Stimulated activated CD8-positive, alpha-beta memory T cell treated with anti-CD3 and anti-CD28 coated beads, Interleukin-4, amount 100 ng/mL, for 4 hours (primary cell): ENCODE measurements at places on chromosomes 11 and 22.

- DNase-seq, result no peak
Observed at GRCh38 chr11:63672936-63673539, 1.9 kb upstream of the ATL3 start.

DNA sequence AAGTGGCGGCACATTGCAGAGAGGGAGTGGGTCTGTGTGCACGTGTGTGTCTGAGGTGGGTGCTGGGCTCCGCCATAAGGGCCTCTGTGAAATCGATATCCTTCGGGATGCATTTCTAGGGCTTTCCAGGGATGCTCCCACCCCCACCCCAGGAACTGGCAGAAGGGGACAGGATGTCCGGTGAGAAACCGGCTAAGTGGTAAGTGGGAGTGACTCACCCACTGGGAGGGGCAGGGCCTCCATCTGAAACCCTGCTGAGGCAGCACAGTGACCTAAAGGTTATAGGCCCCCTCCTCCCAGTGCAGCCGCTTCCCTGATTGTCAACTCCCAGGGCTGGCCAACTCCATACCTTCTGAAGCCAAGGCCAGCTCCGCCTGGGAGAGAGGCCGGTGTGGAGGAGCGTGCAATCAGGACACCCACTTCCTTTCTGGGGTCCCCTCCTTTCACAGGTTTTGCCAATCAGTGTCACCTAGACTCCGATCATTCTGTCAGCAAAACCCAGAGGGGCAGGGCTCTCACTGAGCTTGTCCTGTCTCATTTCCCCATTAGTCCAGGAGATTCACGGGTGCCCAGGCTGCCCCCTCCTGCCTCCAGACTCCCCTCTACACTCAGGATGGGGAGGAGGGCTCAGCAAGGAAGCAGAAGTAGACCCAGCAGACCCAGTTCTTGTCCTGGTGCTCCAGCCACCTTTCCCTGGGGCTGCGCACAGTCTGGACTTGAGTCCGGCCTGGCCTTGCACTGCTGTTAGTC is 44.5 kb downstream of the NECTIN1 start:
- DNase-seq, result no peak

DNA sequence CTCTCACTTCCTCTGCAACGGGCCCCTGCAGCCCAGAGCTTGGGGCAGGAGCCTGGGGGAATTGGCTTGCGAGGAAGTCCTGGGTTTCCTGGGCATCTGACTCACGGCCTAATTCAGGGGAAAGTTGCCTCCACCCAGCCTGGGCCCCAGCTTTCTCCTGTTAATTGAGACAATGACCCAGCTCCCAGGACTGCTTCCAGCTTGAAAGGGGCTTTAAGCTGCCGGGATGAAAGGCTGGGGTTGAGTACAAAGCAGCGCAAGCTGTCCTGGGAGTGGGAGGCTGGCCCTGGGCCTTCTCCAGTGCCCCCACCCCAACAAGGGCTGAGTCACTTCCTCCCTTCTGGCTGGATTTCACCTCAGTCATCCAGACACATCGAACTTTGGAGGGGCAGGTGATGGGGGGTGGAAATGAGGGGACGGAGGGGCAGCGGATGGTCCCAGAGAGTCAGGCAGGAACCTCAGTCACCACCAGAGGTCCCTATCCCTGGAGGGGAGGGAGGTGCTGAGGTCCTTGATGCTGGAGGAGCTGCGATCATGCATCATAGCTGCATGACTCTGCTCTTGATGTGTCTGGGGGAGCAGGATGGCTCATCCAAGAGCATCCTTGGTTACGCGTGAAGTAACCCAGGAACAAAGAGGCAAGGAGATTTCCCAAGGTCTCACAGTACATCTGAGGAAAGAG is 30.1 kb upstream of the OAF start:
- DNase-seq, result no peak

GRCh38 chr22:29702000-29702930 is 17.5 kb upstream of the CABP7 start:
- no peak for DNase-seq

- no peak for DNase-seq
Observed at GRCh38 chr11:35317253-35317652, 102.1 kb downstream of the SLC1A2 start.

DNA sequence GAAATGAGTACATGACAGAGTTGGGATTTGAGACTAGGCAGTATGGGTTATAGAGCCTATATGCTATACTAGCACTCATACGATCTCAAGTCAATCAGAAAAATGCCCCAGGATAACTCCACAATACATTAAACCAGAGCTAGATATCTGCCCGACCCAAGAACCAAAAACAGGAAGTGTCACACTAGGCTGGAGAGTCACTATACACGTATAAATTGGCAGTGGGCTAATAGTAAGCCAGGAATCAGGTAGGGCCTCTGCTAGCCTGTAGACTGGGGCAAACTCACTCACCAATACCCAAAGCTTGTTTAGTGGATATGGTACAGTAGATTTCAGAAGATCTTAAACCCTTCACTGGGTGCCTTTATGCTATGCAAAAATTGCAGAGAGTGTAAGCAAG is 16.2 kb upstream of the EIF4G2 start:
- no peak for DNase-seq

DNA sequence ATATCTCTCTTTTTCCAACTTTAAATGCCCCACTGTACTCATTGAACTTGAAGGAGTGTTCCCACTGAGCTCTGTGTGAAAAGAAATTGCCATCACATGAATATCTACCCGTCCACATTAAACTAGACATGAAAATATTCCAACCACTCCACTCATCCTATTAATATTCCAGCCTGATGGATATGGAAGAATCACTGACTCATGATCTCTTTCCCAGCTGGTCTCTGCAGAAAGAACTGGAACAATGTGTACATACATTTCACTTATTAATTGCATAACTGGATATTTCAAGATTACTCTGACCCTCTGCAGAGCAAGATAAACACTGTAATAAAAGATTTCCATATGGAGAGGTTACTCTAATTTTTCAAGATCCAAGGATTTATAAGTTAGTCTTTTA is 711.1 kb upstream of the LRRC4C start:
- no peak for DNase-seq

- no peak for DNase-seq
Observed at GRCh38 chr11:29256580-29256979, 760.2 kb downstream of the KCNA4 start.

DNA sequence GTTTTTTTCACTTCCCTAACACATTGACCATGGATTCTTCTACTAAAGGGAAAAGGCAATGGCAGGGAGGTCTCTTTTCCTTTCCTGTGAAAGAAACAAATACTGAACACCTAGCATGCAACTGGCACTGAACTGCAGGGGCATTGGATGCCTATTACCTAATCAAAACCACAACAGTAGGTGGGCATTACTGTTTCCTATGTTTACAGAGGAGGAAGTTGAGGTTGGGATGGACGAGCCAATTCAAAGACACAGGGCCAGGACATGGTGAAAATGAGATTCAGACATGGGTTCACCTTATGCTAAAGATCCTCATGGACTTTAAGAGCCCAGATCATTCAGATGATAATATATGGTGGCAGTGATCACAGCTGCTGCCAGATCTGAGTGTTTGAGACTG is 407.0 kb downstream of the MIAT start:
- DNase-seq, result no peak

GRCh38 chr11:15607361-15608036 is 492.8 kb downstream of the INSC start:
- DNase-seq, result no peak

DNA sequence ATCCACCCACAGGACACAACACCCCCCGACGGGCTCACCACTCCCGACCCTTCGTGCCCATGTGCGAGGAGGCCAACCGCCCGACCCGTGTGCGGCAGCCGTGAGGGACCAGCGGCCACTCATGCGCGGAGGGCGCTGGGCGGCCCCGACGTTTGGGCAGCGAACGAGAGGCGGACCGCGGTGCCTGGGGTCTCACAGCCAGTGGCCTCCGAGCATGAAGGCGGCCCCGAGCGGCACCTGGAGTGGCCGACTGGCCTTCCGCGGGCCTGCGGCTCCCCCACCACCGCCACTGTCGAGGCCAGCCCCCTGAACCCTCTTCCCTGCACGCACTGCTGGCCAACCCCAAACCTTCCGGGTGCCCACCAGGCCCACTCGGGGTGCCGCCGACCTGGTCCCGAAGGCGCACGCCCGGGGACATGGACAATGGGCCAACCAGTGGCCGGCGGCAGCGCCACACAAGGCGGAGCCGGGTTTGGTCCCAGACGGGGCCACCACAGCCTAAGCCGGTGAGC is 4274.9 kb upstream of the OR11H1 start:
- no peak for DNase-seq

DNA sequence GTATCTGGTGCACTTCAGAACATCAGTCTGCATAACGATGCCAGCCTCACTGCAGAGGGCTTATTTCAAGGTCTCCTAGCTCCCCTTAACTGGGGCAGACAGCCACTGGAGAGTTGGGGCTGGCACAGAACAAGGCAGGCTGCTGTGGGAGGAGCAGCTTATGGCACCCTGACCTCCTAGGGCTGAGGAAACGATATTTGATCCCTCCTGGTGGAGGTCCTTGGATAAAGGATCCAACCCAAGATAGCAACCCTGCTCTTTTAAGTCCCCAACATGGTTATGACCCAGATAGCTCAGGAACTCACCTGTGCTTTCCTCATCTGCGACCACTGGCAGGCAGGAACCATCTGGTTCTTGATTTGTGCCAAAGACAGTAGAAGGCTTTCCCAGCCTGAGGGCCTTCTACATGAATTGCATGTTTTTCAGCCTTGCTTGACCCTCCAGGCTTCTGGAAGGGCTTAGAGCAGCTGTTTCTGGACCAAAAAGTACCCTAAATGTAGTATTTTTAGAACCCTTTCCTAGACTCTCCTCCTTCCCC is 2.8 kb downstream of the TMEM109 start:
- no peak for DNase-seq

- DNase-seq, result no peak
Observed at GRCh38 chr11:33317662-33318061, 60.5 kb downstream of the HIPK3 start.

- DNase-seq, result no peak
Observed at GRCh38 chr11:130622141-130622542, 173.7 kb downstream of the ADAMTS15 start.

DNA sequence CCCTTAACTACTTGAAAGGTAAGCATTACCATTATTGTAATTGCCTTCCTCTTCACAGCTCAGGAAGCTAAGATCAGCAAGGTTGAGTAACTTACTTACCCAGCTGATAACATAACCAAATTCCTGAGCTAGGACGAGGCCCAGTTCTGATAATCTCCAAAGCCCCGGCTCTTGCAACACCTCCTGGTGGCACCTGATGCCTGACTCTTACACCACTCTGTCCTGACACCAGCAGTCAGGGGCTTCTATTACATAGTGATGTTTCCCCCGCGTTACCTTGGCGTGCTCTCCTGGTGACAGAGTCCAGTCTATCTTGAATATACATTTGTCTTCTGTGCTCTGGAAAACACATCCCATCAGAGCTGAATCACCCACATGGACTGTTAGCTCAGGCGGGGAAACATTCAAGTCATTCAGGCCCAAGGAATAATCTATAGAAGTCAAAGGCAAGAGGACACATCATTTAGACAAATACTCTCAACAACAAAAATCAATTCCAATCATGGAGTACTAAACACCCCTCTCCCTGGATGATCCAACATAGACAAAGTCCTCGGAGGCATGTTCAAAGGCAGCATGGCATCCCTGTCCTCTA is 12.6 kb downstream of the JAML start:
- DNase-seq, result no peak

DNA sequence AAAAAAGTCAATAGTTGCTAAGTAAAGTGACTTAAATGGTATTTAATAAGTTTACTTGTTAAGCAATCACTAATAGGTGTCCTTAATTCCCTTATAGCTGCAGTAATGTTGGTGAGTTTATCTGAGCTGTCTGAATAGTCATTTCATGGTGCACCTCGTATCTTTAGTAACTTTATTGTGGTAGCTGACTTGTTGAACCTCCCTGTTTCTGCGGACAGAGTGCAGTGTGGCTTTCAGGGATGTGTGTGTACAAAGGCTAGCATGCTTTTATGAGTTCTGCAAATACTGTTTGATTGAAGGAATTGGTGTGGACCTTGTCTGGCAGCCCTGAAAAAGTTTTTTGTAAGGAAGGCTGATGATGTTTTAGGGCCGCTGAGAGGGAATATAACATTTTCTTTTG is 2.6 kb downstream of the ZNRF3 start:
- DNase-seq, result no peak

GRCh38 chr11:92286709-92287108 is 62.1 kb downstream of the FAT3 start:
- DNase-seq, result no peak

DNA sequence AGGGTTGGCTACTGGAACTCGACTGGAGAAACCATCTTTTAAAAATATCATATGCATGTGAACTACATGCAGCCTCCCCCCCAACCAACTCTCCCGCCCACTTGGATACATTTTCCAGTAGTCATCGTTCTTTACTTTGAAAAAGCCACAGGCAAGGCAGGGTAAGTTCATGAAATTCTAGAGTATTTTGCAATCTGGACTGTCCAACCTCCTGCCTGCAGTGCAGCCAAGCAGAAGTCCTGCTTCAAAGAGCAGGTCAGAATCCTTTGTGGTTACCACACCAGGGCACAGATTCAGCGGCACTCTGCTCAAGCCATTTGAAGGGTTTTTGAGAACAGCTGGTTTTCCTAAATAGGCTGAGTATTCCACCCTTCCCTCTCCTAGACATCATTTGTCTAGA is 12.1 kb downstream of the ELF5 start:
- DNase-seq, result no peak

- DNase-seq, result no peak
Observed at GRCh38 chr22:49239264-49240015, 588.2 kb downstream of the BRD1 start.

DNA sequence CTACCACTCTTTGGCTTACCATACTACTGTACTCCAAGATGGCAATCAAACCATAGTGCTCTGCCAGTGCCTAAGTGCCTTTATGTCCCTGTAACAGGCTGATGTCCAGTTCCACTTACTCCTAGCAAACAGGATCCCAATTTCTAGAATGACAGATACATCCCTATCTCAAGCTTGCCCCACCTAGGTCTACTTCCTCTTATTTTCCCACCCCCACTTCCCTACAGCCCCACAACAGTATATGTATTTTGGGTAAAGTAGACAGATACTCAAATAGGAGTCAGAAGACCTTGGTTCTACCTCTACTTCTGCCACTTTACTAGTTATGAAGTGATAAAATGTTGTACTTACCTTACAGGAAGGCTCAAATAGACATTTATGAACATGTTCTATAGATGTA is 24.1 kb downstream of the SIK3 start:
- DNase-seq, result no peak

DNA sequence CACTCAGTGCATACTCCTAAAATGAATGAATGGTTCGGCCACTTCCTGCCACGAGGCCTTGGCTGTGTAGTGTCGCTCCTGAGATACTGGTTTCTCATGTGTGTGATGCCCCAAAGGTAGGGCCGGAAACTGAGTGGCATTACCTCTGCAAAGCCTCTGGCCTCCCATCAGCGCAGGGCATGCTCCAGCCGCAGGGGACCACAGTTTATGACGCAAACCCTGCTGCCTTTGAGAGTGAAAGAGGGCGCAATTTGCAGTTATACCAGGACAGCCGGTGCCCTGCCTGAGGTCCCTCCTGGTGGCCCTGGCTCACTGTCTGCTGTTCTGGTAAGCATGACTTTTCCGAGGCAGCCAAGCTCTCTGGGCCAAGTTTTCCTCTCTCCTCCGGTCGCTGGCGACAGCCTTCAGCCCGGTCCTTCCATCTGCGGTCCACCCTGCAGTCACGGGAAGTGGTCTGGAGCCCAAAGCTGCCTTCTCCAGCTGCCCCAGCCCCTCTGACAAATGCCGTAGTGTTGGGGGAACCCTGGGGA is 2.4 kb upstream of the FGF3 start:
- DNase-seq, result no peak
